ENCODE measurements at places on chromosomes 12 and 14. TPM values are rescaled to one million over a fixed set of nuclear protein-coding genes. Genes with fewer than 3 reads are reported as not detected.
A peak's percentile ranks its signal among the peaks of the same experiment; 100 is the strongest.

The KCNA1 gene
- 2.9 TPM for total RNA-seq

The INHBC gene
- total RNA-seq: not detected

The YY1 gene
- 40.4 TPM for total RNA-seq

The TAS2R8 gene
- 1.7 TPM for total RNA-seq

The GSC gene
- 0.96 TPM for total RNA-seq

The PPM1H gene
- 1.9 TPM for total RNA-seq

- DNase-seq: no peak
Observed at GRCh38 chr14:52325126-52325525, 11.0 kb downstream of the PTGER2 start.

DNA sequence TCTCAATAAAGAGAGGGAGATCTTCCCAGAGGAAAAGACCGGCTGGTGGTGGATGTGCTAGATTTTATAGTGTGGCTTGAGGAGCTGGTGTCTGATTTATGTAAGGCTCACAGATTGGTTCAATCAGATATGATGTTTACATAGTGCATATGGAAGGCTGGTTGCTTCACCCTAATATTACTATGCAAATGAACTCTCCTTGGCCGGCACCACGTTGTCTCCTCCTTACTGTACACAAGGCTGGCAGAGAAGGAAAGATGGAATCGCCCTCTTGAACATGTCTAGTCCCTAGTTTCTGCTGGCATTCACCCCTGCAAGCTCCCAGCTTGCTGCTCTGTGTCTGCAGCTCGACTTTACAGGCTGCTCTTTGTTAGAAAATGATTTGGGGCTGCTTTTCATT, 8.9 kb downstream of the FAM186A start:
- DNase-seq: peak; percentile 10

DNA sequence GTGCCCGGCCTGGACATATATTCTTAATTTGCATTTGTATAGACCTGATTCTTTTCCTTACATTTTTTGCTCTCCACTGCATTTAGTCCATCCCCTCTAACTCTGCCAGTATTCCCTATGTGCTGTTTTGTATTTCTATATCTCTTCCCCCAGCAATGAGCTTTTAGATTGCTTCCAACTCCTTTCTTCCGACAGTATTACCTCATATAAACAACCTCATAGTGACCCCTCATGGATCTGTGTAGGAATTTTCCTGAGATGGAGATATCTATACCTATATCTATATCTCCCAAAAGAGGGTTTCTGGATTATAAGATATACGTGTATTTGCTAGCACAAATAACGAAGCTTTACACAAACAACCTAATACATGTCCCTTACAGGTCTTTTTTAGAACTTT, 161.9 kb downstream of the CRADD start:
- no peak for DNase-seq

GRCh38 chr14:97106609-97107008, 309.4 kb downstream of the VRK1 start:
- DNase-seq: no peak

GRCh38 chr12:57225680-57226210, 3.8 kb upstream of the SHMT2 start:
- DNase-seq: no peak

DNA sequence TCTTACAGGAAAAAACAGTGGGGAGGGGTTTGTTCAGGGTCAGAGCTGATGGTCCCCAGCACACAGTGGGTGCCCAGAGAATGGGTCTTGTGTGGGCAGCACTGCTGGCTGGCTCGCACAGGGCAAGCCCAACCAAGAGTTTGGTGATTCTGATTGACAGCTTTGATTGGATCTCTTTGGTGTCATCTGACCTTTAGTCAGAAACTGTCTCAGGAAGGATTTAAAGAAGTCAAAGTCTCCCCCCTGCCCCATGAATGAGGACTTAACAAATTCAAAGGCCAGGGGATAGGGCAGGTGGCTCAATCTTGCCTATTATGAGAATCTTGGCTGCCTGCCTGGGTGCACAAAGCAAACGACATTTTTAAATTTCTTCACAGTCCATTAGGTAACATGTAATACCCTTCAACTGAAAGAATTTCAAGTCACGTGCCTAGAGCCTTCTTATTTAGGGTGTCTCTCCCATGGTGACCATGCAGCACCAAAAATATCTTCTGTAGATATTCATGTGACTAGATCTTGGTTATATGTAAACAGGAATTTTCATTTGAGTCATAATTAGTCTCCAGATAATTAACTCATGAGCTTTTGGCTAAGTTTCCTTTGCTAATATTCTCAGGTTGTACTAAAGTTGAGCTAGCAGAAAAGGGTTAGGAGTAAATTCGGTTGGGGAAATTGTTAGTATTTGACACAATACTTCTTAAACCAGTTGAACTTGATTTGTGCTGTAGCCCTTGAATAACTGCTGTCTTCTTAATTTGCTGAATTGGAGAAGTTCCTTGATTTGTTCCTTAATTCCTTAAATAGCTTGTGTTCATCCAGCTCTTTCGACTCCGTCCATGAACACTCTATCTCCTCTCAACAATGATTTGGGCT, 54.5 kb upstream of the HECTD1 start:
- DNase-seq: no peak

DNA sequence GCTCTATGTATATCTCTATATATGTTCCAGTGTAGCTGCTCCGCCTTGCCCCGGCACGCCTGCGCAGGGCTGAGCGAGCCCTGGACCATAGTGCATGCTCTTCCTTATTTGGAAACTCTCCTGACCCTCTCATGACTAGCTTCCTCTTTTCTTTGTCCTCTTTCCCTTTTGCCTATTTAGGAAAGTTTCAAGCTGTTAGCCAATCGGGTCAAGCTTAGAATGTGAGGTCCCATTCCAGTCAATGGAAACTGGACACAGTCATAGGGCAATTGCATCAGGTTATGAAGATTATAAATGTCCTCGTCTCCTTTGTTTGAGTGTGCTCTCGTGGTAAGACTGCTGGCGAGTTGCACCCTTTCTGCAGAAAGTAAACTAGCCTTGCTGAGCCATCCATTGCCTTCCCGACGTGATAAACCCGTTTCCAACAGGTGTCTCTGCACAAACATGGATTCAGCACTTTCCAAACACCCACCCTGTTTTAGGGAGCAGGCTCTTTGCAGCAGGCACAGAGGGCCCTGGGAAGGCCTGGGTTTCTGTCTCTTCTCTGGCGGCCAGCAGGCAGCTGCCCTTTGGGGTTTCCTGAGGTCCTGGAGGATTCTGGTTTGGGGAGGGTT, 30.9 kb downstream of the CCDC92 start:
- no peak for DNase-seq

DNA sequence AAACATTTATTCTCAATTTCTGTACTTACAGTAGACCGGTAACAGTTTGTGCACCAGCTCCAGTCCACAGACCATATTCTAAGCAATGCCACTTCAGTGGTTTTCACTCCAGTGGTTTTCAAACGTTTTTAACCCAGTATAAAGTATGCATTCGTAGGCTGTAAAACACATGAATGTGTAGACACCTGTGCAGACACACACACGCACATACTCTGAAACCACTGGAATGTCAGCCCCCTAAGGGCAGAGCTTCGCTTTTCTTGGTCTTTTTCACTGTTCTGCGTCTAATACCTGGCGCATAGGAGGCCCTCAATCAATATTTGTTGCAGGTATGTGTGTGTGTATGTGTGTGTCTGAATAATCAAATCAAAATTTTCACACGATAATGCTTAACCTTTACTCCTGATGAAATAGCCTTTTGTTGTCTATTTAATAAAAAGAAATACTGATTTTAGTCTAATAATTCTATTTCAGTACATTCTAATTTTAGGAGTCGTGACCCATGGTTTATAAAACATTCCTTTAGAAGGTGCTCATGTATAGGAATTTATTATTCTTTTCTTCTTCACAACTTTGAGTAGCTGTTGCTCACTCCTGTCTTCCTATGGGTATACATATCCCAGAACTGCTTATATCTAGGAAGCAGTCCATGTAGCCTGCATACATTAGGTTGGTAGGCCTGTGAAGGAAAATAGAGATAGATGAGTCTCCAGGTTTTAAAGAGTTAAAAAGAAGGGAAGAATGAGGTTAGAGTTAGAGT, 73.6 kb upstream of the REP15 start:
- DNase-seq: no peak

DNA sequence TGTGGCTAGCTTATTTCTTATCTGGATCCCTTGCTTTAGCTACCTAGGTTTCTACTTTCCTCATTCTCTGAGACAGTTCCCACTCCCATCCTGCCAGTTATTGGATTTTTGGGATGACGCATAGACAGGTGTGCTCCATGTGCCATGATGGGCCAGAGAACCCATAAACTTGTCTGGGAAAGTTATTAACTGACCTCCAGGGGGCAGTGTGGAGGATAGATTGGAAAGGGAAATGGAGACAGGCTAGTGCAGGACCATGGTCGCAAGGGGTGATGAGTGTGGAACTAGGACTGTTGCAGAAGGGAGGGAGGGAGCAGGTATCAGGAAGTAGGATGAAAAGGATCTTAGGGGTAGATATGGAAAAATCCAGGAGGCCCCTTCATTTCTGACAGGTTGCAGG, 80.3 kb downstream of the ESRRB start:
- peak; percentile 22 for DNase-seq

DNA sequence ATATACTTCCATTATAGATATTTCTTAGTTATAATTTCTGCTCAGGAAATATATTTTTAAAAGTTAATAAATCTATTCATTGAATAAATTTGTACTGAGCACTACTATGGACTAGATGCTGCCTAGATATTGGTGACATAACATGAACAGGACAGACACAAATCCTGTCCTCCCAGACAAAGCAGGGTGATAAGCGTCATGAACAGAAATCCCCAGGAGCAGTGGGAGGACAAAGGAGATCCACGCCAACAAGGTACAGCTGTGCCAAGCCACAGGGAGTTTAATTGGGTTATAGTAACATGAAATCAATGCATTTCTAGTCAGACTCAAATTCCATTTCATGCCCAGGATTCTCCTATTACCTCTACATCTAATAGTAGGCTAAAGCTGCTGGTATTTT, 171.8 kb upstream of the CPNE8 start:
- no peak for DNase-seq

DNA sequence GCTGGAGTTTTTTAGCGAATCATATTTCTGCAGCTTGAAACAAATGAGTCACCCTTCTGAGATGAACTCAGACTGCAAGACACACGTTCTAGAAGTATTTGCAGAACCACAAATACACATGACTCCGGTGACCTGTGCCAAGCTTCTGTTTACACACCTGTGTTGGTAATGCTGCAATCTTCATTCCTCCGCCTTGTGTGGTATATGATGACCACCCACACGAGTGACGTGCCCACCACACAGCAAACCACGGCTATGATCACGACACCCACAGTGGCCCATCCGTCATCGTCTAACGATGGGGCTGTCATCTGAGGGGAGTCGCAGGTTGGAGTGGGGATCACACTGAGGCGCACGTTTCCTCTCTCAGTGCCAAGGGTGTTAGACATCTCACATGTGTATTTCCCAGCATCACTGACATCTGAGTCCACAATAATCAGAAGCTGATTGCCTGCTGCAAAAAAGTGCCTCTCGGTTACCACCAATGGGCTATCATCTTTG, 43.0 kb downstream of the LRIG3 start:
- DNase-seq: no peak

- no peak for DNase-seq
Observed at GRCh38 chr12:14962153-14962539, 745 bp upstream of the ARHGDIB start.

DNA sequence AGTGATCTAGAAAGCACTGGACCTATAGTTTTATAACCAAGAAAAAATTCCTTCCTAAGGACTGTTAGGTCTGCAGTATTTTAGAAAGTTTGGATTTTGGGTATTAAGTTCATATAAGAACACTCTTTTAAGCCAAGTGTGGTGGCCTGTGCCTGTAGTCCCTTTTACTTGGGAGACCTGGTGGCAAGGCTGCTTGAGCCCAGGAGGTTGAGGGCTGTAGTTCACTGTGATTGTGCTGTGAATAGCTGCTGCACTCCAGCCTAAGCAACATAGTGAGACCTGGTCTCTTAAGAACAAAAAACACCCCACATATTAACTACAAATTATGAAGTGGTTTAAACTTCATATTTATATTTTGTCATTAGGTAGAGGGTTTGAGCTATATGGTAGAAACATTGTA, 9.7 kb downstream of the DNM1L start:
- DNase-seq: no peak

GRCh38 chr12:80165746-80166145, 66.4 kb downstream of the OTOGL start:
- DNase-seq: no peak

DNA sequence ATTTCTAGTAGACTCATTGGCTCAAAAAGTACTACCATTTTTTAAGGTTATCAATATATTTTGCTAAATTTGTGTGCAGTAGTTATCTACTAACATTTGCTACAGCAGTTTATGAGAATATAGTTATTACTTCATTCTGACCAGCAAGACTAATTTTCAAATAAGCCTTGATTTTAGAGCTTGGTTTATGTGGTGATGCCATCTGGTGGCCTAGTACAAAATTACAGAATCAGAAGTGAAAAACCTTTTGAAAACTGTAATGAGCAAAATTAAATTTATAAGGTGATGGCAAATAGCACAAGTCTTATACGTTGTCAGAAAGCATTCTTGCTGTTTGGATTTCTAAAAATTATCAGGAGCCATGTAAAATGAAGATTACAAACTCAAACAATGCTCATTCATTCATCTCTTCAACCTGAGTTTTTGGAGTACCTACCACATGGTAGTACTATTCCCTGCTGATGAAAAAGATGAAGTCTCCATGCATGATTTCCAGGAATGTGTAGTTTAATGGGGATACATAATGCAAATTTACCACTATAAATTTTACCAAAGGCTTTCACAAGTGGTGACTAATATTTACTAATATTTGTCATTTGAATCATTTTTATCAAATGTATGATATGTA, 51.0 kb downstream of the MAGOHB start:
- DNase-seq: peak; percentile 45

DNA sequence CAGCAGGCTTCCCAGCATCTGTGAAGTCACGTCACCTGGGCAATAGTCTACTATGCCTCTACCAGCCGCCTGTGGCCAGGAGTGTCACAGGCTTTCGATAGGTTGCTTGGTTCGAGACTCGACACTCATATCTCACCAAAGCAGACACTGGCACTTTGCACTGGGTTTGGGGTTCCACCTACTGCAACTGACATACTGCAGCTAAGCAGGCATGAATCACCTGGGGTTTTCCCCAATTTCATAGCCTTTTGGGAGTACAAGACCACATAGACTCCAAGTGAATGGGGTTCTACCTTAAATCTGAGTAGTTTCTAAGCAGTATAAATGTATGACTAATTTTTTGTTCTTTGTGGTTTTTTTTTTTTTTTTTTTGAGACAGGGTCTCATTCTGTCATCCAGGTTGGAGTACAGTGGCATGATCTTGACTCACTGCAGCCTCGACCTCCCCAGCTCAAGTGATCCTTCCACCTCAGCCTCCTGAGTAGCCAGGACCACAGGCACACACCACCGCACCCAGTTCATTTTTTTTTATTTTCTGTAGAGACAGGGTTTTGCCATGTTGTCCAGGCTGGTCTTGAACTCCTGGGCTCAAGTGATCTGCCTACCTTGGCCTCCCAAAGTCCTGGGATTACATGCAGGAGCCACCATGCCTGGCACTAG, 32.1 kb downstream of the DMAC2L start:
- no peak for DNase-seq

DNA sequence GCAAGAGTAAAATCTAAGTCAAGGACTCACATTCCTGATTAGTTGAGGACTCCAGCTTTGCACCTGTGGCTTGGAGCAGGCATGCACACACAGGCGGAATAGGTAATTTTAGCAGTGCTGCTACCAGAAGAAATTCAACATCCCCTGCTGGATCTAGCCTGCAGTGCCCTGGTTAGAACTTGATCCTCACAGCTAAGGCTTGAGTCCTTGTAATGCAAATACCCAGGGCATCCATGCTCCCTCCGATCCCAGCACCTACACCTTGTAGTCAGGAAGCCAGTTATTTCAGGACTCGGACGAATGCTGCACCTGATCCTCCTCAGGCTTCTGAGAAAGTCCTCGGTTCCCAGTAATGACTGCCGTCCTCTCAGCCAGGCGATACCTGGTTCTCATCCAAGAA, 309.0 kb upstream of the AMIGO2 start:
- no peak for DNase-seq
